Activated CD8-positive, alpha-beta T cell treated with anti-CD3 and anti-CD28 coated beads for 36 hours (primary cell): ENCODE measurements at places on chromosomes 16 and 17. TPM values are rescaled to one million over a fixed set of nuclear protein-coding genes. Genes with fewer than 3 reads are reported as not detected.
A peak's percentile ranks its signal among the peaks of the same experiment; 100 is the strongest.

- H3K27me3 ChIP-seq = peaks cover 13% of the 10 kb centered on the region
- H3K27ac ChIP-seq = no peak overlapping the region
- no peaks in the 10 kb centered on the region for H3K4me1 ChIP-seq
Observed at GRCh38 chr17:79360196-79360595, 250.7 kb downstream of the RBFOX3 start.

The TRPV3 gene
- total RNA-seq = 0.67 TPM

GRCh38 chr17:70313086-70313852 lies 143.9 kb downstream of the KCNJ2 start:
- H3K27me3 ChIP-seq = peaks cover 2% of the 10 kb centered on the region
- no peak overlapping the region for H3K27ac ChIP-seq
- no peak overlapping the region for H3K4me3 ChIP-seq

The CRYM gene
- not detected for total RNA-seq

GRCh38 chr17:19766421-19767270 lies 18.5 kb upstream of the ALDH3A1 start:
- no peak overlapping the region for H3K27ac ChIP-seq
- H3K36me3 ChIP-seq = no peaks in the 10 kb centered on the region
- H3K4me3 ChIP-seq = no peak overlapping the region
- peak; percentile 83 for DNase-seq
- H3K27me3 ChIP-seq = peaks cover 1% of the 10 kb centered on the region
- peaks cover 24% of the 10 kb centered on the region for H3K4me1 ChIP-seq

DNA sequence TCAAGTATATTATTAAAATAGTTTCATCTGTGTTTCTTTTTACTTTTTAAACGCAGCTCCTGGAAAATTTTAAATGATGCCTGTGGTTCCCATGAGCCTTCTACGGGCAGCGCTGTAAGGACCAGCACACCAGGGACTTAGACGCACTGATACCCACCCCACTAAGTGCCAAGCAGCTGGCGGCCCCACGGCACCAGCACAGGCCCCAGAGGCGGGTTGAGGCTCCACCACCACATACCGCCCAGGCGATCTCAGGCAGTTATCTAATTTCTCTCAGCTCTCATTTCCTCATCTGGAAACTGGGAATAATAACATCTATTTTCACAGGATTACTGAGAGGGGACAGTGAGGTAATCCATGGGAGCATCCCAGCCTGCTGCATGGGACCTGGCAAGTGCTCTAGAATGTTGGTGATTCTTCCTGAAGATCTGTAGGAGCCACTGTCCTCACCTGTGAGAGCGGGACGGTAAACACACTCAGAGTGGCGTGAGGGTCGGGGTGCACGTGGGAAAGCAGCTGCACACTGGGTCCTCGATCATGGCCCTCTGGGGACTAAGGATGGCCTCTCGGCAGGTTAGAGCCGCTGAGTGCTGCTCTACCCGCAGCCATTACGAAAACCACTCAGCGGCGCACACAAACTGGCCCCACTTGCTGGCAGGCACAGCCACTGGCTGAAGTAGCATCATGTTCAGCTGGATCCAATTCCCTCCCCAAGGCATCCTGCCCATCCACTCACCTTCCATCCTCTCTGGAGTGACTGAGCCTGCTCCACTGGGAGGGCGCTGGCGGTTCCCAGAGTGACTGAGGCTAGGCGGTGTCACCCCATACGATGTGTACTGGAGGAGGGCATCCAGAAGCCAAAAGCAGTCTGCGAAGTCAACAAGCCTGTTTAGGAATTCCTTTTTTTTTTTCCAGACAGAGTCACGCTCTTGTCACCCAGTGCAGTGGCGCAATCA lies 17.6 kb upstream of the SLC38A8 start:
- peaks cover 8% of the 10 kb centered on the region for H3K4me1 ChIP-seq
- no peak overlapping the region for H3K27ac ChIP-seq
- no peaks in the 10 kb centered on the region for H3K27me3 ChIP-seq
- H3K36me3 ChIP-seq = peaks cover 25% of the 10 kb centered on the region

GRCh38 chr16:352547-353403 lies at the start of gene AXIN1:
Gene AXIN1 (minus strand): TSS chr16:352723. CDS start chr16:347025, 5,698 bp downstream.
- no peaks in the 10 kb centered on the region for H3K27me3 ChIP-seq
- peak; percentile 100 for DNase-seq
- peaks cover 49% of the 10 kb centered on the region for H3K4me1 ChIP-seq

The CYGB gene
- total RNA-seq = not detected

DNA sequence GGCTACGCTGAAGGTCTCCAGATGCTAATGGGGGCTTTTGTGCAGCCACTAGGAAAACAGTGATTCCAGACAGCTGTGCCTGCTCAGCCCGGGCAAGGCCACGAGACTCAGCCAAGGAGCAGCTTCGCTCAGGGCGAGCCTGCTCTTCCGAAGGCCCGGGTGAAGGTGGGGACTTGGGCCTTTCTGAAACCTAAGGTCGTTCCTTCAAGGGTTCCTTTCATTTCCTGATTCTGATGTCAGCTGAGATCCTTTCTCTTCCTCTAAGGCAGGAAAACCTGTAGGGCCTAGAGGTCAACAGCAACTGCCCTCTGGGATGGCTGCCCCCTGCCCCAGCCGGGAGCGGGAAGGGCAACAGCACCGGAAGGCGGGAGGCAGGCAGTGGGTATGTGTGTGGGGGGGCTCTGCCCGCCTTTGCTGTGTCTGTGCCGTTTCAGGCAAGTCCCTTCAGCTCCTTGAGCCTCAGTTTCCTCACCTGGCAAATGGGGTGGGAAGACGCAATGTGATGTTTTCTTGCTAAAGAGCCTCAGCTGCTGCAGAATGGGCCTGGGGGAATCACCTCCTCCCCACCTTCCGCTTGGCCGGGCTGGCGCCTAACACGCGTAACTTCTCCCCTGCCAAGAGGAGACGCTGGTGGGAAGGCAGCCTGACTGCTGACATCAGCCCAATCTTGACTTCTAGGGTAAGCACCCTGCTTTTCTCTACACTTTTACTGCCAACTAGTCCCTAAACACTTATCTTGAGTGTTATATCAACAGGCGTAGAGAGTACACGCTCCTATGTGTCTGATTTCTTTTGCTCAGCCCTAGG lies 32.8 kb downstream of the IRF8 start:
- peaks cover 10% of the 10 kb centered on the region for H3K36me3 ChIP-seq
- H3K27ac ChIP-seq = peak overlapping the region; percentile 58
- DNase-seq = no peak

GRCh38 chr16:29815793-29816693 lies at the start of gene PAGR1:
Gene PAGR1 (plus strand): TSS chr16:29816152. CDS start chr16:29816526, 374 bp downstream.
- no peaks in the 10 kb centered on the region for H3K27me3 ChIP-seq
- peaks cover 69% of the 10 kb centered on the region for H3K4me1 ChIP-seq
- peak; percentile 99 for DNase-seq

The TMEM238L gene
- not detected for total RNA-seq
